ENCODE measurements at places on chromosomes 1 and 21.

DNA sequence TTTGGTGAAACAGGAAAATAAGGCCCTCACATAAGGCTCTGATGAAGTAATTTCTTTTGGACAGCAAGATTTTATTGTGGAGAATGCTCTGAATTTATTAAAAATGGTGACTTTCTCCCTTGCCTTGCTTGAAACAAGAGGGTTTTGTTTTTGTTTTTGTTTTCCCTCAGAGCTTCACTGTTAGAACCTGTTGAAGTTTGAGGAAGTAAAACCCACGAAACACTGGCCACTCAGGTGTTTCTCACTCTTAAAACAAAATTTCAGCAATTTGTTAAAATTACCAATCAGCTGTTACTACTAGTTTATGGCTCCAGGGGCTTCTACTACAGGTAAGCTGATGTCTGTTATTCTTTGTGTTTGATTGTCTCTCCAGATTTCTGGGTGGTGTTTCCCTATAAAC lies 112.6 kb upstream of the B3GALT2 start:
- DNase-seq = no peak

DNA sequence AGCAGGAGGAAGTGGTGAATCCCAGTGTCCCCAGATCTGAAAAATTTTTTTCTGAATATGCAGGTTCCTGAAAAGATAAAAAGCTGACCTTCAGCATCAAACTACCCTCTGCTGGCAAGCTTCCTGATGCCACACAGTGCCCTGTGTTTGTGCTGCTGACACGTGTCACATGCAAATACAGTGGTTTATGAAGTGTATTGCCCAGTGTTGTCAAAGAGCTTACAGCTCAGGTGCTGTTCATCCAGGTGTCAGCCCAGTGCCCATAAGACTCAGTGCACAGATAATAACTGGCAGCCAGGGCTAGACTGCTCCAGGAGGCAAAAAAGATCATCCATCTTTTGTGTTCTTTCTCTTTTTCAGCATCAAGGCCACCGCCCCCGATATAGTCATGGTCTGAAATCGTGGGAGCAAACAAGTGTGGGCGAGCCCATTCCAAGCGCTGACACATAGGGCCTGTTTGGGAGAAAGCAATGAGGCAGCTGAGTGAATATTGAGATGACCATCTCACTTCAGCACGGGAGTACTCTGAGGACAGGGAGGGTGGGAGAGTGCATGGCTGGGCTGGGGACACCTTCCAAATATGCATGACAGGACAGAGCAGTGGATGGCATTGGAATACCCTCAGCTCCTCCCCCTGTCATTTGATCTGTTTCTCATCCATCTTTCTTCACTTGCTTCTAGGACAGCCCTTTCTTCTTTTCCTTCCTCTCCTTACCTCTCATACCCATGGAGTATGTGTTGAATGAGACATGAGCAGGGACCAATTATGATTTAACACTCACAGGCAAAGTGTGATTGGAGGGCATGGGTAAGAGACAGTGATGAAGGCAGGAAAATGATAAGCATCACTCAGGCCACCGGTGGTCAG lies 6.4 kb upstream of the KCNK1 start:
- DNase-seq = no peak

- no peak for DNase-seq
Measured at GRCh38 chr1:52281518-52281917, 84.5 kb downstream of the CC2D1B start.

- DNase-seq = no peak
Measured at GRCh38 chr21:37276377-37276776, 9.2 kb upstream of the VPS26C start.

Measured in NCI-H345 (cell line).